ENCODE measurements at places on chromosomes 11 and 22.

- DNase-seq, result no peak
These were observed at the start of gene ELF5 for GRCh38 chr11:34513682-34514449. TSS of gene ELF5 (minus strand) at chr11:34513794. CDS start at chr11:34505749, 8,045 bp downstream.

DNA sequence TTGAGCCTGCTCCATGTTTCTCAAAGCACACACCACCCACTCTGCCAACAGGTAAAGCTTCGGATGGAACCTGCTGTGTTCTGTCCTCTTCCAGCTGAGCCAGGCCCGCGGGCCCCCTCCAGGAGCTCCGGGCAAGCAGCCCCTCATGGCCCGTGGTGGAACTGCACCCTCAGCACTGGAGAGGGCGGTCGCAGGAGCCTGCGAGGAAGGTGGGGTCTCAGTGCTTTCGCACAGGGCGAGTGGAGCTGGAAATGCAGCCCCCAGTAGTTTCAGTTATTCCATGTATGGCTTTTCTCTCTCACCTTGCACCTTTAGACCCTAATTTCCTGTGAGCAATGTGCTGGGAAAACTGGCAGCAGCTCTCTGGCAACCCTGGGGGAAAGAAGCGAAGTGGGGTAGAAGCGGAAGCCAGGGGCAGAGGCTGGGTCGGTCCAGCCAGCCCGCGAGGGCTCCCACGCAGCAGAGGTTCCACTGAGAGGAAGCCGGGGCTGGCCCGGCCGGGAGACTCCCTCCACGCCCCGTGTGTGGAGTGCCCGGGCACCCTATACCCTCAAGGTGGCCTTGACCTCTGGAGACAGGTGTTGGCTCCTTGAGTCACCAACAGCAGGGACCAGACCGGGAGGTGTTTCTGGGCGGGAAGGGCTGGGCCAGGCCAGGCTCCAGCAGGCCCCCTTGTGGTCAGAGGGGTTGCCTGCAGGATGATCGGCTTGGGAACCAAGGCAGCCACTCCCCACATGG lies 119.9 kb upstream of the TMEM45B start:
- peak; percentile 53 for DNase-seq

GRCh38 chr22:17143826-17144225 lies 15.3 kb downstream of the HDHD5 start:
- DNase-seq, result no peak

GRCh38 chr11:134797411-134798089 lies 385.5 kb upstream of the B3GAT1 start:
- no peak for DNase-seq

- DNase-seq, result no peak
These were observed 918 bp upstream of the CAPN5 start for GRCh38 chr11:77065878-77066228.

- DNase-seq, result no peak
These were observed 96.8 kb downstream of the BDNF start for GRCh38 chr11:27603376-27603990.

DNA sequence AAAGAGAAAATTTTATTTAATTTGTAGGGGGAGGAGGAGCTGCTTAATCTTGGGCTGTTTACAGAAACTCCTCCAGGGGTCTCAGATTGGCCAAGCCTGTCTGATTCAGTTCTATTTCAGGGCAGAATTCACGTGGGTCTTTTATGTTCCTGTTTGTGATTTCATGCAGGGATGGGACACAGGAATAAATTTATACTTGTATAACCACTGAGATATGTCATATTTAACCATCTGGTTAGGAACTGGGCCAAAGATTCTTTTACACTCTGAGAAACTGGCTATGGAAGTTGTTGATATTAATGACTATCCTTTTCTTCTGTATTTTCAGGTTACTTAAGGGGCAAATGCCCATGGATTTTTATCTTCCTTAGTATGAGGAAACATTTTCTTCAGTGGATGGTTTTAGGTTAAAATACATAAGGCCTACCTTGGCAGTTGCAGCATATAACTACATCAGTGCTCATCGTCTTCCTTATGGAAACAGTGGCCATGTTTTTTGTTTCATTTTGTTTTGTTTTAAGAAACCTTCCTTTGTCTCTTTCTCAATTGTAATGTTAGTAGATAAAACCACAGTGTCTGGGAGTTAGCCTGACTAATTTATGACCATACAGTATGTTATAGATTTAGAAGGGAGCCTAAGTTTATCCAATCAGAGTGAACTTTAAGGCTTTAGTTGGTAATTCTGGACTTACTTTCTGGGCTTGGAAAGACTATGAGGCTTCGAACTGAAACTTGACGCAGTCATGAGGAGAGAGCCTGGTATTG lies 132.4 kb upstream of the ANO3 start:
- DNase-seq, result no peak

DNA sequence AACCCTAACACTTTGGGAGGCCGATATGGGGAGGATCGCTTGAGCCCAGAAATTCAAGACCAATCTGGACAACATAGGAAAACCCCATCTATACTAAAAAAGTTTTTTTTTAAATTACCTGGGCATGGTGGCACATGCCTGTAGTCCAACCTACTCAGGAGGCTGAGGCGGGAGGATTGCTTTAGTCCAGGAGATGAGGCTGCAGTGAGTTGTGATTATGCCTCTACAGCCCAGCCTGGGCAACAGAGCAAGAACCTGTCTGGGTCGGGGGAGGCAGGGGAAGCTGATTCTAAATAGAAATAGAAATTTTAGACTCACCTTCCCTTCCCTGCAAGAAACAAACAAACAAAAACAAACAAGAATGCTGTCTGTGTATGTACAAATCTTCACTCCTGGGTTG lies 52.9 kb upstream of the PRODH start:
- DNase-seq, result no peak

- DNase-seq, result peak; percentile 98
These were observed at the start of gene ESRRA for GRCh38 chr11:64305075-64305690. TSS of gene ESRRA (plus strand) at chr11:64305524. CDS start at chr11:64307180, 1,656 bp downstream.

All from stimulated activated CD8-positive, alpha-beta memory T cell treated with anti-CD3 and anti-CD28 coated beads, Interleukin-15, amount 100 ng/mL, for 1 hour (primary cell).